ENCODE measurements at places on chromosomes 3 and 15.

GRCh38 chr3:37913522-37913921, 51.8 kb downstream of the CTDSPL start:
- no peak for DNase-seq

DNA sequence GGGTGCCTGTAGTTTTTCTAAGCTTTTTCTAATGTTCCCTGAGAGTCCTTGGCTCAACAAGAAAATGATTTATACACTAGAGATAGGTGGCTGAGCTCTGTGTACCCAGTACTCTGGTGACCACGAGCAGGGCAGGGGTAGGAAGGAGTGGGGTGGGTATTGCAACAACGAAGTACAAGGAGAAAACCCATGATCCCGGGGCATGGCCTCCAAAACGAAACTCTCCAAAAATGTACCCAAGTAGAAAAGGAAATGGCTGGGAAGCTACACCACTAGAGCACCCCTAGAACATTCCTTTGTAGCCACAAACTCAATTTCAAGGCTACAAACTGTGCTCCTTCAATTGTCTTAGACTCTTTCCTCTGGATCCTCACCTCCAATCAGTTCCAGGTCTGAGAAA, 138.9 kb downstream of the DUT start:
- DNase-seq, result no peak

GRCh38 chr3:13600950-13601691, 52.2 kb downstream of the FBLN2 start:
- DNase-seq, result no peak

DNA sequence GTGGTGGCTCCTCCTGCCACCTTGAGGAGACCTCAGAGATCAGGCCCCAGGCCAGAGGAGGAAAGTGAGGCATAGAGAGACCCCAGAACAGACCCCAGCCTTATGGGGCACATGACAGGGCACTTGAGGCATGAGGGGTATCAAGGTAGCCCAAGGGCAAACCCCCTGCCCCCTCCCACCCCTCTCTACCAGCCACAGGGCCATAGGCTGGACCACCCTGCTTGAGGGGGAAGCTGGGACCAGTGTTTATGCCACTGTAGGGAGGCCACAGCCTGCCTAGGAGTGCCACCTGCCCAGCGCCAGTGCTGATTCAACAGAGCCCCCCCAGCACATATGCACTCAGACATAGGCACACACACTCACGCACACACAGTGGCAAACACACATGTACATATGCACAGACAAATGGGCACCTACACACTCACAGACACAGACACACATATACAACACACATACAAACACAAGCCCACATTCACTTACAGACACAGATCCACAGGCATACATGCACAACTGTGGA, 10.3 kb downstream of the MYL3 start:
- DNase-seq, result no peak

GRCh38 chr3:48180021-48180420, 8.2 kb downstream of the CDC25A start:
- no peak for DNase-seq
